CMK (cell line): ENCODE measurements at places on chromosomes 7 and 10.

- no peak for DNase-seq
Observed at GRCh38 chr10:57692255-57692980, 575.3 kb downstream of the IPMK start.

- DNase-seq, result no peak
Observed at GRCh38 chr7:74173074-74173473, 1.1 kb upstream of the EIF4H start.

- no peak for DNase-seq
Observed at GRCh38 chr10:58400609-58401008, 15.4 kb downstream of the TFAM start.

GRCh38 chr7:94907026-94907810 lies at the start of gene PPP1R9A:
Gene PPP1R9A (plus strand): TSS chr7:94907594. CDS start chr7:94910114, 2,520 bp downstream.
- peak; percentile 76 for DNase-seq

DNA sequence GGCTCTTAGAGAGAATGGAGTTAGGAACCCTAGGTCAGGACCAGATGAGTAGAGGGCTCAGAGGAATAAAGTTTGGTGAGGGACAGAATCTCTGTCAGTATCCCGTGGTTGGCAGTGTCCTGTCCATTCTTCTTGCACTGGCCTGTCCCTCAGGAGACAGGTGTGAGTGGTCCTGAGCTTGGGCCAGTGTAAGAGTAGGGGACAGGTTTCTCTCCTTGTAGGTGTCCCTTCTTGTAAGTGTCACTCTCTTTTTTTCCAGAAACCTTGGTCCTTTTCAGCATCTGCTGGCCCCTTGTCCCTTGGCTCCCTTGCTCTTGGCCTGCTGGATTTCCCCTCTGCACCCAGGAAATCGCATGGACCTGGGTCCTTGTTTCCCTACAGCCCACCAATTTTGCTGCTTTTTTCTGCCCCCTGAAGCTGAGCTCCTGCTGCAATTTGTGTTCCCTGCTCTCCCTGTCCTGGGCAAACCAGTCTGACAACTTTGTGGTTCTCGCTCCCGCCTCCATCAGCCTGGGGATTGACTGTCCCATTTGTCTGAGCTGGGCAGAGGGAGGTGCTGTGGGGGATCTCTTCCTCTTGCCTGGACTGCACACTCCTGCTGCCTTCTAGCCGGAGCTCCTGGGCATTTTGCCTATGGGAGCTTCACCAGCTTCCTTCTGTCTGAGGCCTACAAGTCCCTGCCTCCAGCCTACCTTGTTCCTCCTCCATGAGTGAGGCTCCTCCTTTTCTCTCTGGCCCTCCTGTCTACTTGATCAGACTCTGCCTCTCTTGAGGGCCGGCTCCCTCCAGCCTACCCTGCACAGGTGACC lies 6.5 kb downstream of the TSPAN14 start:
- DNase-seq, result no peak

GRCh38 chr7:157432957-157433576 lies 96.3 kb downstream of the DNAJB6 start:
- DNase-seq, result no peak

DNA sequence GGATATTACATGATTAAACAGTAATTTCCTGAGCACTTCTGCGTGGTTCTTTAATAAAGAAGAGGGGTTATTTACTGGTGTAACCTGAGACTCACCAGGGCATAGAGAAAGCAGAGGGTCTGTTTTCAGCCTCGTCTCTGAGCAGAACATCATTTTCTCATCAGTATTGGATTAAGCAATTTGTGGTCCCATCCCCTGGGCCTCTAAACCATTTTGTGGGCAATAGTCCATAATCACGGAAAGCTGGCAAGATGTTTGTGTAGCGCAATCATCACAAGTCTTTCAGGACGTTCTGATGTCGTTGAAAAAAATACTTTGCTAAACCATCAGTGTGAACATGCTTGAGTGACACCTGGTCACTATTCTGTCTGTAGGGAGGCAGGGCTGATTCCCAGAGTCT lies 37.1 kb upstream of the SEC61G start:
- DNase-seq, result no peak

DNA sequence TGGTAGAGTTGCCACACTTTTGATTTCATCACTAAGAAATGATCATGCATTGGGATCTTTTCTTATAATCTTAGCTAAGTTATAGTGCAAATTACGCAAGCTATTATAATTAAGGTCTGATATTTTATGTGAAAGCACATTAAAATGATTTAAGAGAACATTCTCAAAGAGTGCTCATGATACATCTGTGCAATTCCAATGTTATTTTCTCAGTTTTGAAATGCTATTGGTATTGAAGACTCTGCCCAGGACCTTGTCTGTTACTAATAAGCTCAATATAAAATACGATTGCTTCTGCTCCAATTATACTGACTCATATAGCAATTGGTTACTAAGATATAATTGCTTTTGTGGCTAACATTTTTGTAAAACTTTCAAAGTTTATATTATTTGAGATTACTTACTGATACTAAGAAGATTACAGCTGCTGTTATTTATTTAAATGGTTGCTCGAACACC lies 180.9 kb downstream of the ADAM12 start:
- DNase-seq, result no peak

DNA sequence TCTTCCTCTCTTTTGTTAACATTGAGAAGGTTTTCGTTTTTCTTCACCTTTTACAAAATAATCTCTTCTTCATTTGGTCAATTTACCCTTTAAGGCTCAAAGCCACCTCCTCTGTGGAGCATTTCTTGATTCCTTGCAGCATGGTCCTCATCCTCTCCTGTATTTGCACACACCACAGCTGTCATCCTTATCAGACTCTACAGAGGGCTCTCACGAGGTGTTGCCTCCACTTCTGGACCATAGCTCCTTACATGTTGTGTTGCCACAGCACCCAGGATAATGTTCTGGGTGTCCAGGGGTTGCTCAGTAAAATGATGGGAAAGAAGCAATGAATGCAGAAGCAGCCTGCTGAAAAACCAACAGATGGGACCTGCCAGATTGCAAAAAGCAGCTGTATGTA lies 192.8 kb downstream of the SH2D4B start:
- no peak for DNase-seq

DNA sequence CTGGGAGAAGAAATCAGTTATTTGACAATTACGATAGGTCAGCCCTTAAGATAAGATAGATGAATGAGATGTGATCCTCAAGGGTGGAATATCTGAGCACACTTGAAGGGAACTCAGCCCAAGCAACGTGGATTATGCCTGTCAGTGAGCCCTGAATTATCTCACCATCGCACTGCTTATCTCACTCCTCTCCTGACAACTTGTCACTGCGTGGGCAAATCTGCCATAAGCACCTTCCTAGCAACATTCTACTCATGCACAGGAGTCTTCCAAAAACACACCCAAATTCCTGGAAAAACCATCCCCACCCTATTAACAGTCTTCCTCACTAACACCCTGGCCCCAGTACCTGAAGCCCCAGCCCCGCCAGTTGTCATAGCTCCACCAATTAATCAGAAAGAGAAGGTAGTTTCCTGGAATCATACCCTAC lies 46.5 kb upstream of the IL6 start:
- no peak for DNase-seq

- no peak for DNase-seq
Observed at GRCh38 chr7:25303281-25304181, 75.2 kb upstream of the NPVF start.

- DNase-seq, result no peak
Observed at GRCh38 chr7:74230446-74231231, 20.8 kb downstream of the LAT2 start.

DNA sequence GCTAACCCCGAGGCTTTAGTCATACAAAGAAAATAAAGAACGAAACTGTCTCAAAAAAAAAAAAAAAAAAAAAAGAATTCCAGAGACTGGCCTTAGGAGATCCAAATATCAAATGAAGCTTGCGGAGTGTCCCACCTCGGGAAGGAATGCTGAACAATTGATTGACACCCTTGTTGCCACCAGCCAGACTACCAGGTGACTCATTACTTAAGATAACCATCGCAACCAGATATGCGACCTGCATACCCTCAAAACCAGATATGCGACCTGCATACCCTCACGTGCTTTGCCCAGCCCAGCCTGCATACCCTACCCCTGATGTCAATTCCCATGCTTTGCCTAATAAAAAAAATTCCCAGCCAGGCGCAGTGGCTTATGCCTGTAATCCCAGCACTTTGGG lies 2.7 kb upstream of the PRKRIP1 start:
- DNase-seq, result no peak

GRCh38 chr7:149027611-149028345 lies 527 bp downstream of the PDIA4 start:
- DNase-seq, result no peak

GRCh38 chr7:102039706-102040105 lies 222.3 kb downstream of the CUX1 start:
- DNase-seq, result no peak

DNA sequence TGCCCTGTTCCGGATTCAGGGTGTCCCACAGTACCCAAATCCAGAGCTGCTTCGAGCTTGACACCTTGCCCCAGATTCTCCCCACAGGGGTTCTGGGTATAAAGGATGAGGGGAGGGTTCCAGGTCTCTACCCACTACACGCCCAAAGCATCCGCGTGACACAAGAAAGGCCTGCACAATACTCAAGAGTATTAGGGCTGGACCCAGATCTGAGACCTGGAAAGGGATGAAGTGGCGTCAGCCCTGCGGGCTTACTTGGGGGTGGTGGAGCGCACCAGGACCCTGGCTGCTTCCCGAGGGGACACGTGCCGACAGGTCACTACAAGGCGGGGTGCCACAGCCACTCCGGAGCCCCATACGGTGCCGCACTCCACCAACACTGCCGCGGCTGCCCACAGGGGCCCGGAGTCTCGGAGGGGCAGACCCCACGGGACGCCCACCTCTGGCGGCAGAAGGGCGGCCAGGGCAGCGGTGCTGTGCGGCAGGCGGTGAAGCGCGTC lies 1.3 kb downstream of the TYSND1 start:
- DNase-seq, result no peak

DNA sequence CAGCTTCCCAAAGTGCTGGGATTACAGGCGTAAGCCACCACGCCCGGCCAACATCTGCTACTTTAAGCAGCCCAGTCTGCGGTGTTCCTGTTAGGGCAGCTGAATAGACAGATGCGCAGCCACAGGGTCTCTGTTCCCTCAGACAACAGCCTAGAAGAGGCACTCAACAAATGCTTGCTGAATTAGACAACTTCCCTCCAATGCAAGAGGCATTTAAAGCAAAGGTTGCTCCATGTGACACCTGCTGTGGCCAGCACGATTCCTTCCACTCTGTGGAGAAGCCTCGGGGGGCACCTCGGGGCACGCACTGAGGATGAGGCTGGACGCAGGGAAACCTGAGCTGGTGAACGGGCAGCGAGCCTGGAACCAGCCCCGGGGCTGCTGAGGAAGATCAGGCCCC lies 237.8 kb downstream of the MAD1L1 start:
- DNase-seq, result no peak

- DNase-seq, result no peak
Observed at GRCh38 chr7:70775570-70776156, 356.3 kb upstream of the GALNT17 start.

- DNase-seq, result no peak
Observed at GRCh38 chr10:124722798-124723783, 21.1 kb downstream of the FAM53B start.

GRCh38 chr7:30253796-30254165 lies 30.6 kb upstream of the ZNRF2 start:
- no peak for DNase-seq

DNA sequence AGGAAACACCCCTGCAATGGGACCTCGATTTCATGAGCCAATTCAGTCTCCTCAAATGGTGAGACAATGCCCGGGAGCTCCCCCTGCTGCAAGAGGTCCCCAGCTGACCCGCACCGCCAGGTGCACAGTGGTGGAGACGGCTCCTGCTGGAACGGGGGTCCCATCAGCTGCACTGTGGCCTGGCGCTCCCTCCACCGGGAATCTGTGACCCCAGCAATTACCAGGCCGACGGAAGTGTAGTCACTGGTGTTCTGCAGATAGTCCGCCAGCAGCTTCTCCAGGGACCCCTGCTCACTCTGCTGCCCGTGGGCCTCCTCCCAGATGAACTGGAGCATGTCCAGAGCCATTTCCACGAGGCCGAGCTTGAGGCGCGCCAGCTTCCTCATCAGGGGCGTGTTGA lies 64.9 kb upstream of the NKX6-2 start:
- no peak for DNase-seq

- DNase-seq, result no peak
Observed at GRCh38 chr7:117269417-117269816, 53.4 kb downstream of the WNT2 start.

- no peak for DNase-seq
Observed at GRCh38 chr7:1011297-1012003, 28.5 kb downstream of the CYP2W1 start.

GRCh38 chr7:32224276-32224675 lies 154.1 kb upstream of the PDE1C start:
- DNase-seq, result no peak

DNA sequence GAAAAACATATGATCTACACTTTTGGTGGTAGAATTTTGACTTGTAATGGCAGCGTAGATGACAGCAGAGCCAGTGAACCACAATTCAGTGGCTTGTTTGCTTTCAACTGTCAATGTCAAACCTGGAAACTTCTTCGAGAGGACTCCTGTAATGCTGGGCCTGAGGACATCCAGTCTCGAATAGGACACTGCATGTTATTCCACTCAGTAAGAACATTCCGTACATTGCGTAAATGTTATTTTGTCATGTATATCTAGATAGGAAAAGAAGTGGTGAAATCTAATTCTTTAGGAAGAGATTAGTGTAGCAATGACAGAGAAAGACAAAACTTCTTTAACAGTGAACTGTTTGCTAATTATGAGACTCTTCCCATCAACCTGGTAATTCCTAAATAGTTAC lies 112.9 kb downstream of the PODXL start:
- DNase-seq, result no peak

GRCh38 chr7:107711301-107711700 lies 32.6 kb upstream of the CBLL1 start:
- no peak for DNase-seq

DNA sequence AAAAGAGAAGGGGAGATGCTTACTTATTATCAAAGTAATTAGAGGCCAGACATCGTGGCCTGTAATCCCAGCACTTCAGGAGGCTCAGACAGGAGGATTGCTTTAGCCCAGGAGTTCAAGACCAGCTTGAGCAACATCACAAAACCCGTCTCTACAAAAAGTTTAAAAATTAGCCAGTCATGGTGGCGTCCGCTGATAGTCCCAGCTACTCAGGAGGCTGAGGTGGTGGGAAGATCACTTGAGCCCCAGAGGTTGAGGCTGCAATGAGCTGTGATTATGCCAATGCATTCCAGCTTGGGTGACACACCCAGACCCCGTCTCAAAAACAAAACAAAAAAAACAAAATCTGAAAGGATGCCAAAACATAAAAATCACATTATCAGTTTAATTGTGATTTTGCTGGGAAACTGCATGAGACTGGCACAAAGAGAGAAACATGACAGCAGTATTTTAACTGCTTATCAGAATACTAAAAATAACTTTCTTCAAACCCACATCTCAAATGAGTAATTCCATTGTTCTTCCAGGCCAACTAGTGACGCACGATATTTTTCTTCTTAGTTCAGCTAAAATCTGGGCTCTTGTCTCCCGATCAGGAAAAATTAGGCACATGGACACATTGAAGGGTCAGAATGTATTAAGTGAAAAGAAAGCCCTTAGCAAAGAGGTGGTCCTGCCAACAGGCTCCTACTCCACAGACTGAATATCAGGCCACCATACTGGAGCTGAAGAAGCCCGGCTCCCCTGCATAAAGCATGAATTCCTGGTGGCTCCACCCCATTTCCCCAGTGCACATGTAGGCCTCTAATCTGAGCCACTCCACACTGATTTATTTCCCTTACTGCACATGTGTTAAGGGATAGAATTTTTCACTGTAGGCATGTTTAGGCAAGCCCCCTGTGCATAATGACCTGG lies 9.6 kb upstream of the CCM2 start:
- DNase-seq, result no peak

GRCh38 chr10:122139627-122140170 lies 131.4 kb upstream of the BTBD16 start:
- DNase-seq, result no peak
